Karpas-422 (cell line): ENCODE measurements at places on chromosomes 4 and X. TPM values are rescaled to one million over a fixed set of nuclear protein-coding genes. Genes with fewer than 3 reads are reported as not detected.

The RBM41 gene
- total RNA-seq, result 15.6 and 22.0 TPM in 2 replicates

The SOWAHB gene
- total RNA-seq, result not detected in 2 replicates

The MCTS1 gene
- 26.2 and 69.6 TPM in 2 replicates for total RNA-seq

The CLCN4 gene
- 4.3 and 6.3 TPM in 2 replicates for total RNA-seq

The TMEM47 gene
- not detected in 2 replicates for total RNA-seq

The IGFBP7 gene
- not detected in 2 replicates for total RNA-seq

The ADGRL3 gene
- total RNA-seq, result not detected in 2 replicates

The KLHL13 gene
- 1.4 and 3.6 TPM in 2 replicates for total RNA-seq

DNA sequence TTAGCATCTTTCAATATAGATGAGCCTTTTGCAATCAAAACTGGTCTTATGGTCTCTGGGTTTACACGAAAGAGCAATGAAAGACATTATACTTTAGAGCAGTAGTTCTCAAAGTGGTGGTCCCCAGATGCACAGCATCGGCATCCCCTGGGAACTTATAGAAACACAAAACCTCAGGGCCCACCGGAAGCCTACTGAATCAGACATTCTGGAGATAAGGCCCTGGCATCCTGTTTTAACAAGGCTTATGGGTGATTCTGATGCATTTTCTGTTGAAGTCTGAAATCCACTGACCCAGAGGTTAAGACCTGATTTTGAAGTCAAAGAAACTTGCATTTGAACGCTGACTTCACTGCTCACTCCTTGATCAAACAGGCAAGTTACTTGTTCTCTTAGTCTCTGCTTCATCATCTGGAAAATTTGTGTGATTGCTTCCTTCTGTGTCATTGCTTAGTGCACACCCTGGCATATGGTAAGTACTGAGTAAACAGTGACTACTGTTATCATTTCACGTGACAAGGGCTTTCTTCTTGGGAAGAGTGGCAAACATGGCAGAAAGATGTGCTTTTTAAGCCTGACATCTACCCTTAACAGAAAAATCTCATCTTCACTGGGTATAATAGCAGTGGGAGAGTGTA lies 14.5 kb downstream of the CHRNA9 start:
- DNase-seq, result no peak

- DNase-seq, result no peak
Measured at GRCh38 chr4:26105815-26106699, 192.0 kb downstream of the SMIM20 start.

DNA sequence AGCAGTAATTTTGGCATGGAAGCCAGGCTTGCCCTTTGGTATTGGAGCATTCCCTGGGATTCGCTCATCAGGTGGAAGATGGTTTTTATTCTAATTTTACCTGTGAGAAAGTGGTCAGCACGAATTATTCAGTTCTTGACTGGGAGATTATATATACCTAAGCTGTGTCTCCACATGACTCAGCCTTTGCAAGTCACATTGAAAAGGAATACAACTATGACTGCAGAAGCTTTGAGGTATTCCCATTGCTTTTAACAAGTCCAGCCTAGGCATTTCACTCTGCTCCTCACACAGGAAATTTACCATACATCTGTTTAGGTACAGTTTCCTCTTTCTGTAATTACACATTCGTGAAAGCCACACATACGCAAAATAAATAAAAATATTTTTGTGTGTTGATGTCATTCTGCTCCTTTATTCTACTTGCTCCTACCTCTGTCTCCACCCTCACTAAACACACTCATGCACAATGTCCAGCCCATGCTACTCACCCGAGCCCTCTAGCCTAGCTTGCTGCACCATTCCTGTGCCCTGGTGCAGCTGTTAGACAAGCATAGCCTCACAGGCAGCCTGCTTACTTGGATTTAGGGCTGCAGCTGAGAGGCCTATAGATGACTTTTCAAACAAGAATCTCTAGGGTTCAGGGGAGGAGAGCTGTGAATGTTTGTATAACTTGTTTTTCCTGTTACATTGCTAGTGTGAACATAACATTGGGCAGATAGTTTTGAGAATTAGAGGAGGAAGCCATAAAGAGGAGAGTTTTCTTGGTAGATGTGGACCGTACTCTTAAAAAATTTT lies 504.4 kb upstream of the FAT1 start:
- DNase-seq, result no peak

GRCh38 chr4:57190601-57191481 lies 80.7 kb upstream of the IGFBP7 start:
- DNase-seq, result peak; percentile 80

GRCh38 chr4:36133658-36134057 lies 110.7 kb downstream of the ARAP2 start:
- DNase-seq, result no peak

- no peak for DNase-seq
Measured at GRCh38 chr4:22372986-22373385, 142.9 kb downstream of the ADGRA3 start.

GRCh38 chr4:14787894-14788293 lies 214.4 kb upstream of the CPEB2 start:
- peak; percentile 73 for DNase-seq

DNA sequence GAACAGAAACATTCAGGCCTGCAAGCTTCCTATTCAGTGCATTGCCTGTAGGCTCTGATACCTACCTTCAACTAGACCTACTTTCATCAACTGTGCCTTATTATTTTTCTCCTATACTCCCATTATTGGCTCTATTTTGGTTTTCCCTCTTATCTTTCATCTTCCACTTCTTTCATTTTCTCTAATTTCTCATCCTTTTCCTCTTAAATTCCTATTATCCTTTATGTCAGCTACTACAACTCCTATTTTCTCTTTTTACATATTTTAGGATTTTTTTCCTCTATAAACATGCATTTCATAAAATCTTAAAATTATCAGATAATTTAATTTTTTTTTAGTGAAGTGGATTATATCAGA lies 61.6 kb upstream of the PRDM8 start:
- no peak for DNase-seq

GRCh38 chr4:180564448-180564847 lies 1678.8 kb upstream of the TENM3 start:
- DNase-seq, result no peak

DNA sequence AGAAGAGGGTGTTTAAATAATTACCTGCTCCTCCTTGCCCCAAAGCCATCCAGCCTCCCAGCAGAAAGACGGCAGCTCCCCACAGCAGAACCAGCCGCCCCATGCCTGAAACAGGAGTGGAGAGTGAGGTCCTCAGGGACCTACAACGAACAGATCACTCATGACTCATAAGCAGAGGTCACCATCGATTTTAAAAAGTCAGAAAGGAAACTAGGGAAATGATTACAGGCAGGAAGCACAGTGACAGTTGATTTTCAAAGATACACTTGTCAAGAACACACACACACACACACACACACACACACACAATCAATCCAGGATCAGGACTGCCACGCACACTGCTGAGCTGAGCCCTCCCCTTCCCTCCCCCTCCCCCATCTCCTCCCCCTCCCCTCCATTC lies at the start of gene CRLF2:
Gene CRLF2 (minus strand): TSS at position 118 of the 400 bp plus-strand sequence. CDS start 15 bp downstream, at position 103.
- no peak for DNase-seq
